Femur (tissue), 1 donor: ENCODE measurements at places on chromosomes 12 and 14.
A peak's percentile ranks its signal among the peaks of the same experiment; 100 is the strongest.

GRCh38 chr12:12585115-12585863, 22.6 kb upstream of the DUSP16 start:
- DNase-seq, result no peak

GRCh38 chr14:69580009-69580577, 5.4 kb upstream of the CCDC177 start:
- DNase-seq, result no peak

DNA sequence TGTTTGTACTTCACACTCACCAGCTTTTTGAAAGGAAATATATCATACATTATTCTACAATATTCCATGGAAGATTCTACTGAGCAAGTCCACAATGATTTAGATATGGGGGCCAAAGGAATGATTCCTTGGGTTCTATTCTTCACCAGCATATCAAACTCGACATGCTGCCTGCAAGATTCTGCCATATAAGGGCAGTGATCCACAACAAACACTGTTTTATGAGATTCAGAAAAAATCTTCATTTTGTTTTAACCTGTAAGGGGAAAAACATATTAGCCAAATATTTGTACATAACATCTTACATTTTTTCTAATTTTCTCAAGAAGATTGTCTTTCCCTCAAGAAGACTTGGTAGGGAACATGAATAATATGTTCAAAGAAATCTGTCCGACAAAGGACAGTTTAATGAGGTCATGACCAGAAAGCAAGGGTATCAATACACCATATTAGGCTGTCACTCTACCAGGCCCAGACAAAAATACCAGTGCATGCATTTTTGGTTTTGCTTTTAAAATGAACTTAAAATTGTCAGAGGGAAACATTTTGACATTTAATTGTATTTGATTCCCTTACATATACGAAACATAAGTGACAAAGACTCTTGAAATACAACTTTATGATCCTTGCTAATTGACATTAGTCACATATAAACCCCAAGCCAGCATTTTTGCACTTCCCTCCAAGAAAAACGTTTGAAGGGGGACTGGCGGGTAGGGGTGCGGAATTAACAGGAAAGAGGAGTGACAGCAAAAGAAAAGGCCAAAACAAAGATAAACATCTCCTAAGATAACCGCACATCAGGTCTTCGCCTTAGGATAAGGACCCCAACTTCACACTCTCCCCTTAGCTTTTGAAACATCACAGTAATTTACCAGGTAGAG, 980 bp downstream of the INTS13 start:
- no peak for DNase-seq

DNA sequence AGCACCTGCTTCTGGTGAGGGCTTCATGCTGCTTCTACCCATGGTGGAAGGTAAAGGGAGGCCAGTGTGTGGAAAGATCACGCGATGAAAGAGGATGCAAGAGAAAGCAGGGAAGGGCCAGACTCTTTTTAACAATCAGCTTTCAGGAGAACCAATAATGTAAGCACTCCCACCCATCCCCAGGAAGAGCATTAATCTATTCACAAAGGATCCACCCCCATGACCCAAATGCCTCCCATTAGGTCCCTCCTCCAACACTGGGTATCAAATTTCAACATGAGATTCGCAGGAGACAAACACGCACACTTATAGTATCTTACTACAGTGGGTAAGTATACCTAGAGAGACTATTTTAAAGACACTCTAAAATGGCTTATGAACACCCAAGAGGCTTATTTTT, 80.5 kb upstream of the TMCC3 start:
- DNase-seq, result no peak

DNA sequence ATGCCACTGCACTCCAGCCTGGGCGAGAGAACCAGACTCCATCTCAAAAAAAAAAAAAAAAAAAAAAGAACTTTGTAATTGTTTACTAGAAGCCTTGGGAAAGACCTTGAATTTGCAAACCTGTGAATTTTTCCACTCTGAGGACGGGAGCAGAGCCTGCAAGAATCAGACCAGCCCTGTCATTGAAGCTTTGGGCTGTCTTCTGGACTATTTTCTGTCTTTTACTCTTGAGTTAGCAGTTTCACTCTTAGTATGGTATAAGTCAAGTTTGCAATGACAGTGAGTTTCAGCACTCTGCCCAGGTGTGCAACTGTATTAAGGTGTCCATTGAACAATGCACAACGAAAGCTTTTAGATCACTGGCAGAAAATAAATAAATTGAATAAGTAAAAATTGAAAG, 81.4 kb upstream of the KRAS start:
- no peak for DNase-seq

- no peak for DNase-seq
Observed at GRCh38 chr14:50218501-50218900, 12.9 kb downstream of the SOS2 start.

- no peak for DNase-seq
Observed at GRCh38 chr14:105076805-105077648, 11.8 kb upstream of the GPR132 start.

DNA sequence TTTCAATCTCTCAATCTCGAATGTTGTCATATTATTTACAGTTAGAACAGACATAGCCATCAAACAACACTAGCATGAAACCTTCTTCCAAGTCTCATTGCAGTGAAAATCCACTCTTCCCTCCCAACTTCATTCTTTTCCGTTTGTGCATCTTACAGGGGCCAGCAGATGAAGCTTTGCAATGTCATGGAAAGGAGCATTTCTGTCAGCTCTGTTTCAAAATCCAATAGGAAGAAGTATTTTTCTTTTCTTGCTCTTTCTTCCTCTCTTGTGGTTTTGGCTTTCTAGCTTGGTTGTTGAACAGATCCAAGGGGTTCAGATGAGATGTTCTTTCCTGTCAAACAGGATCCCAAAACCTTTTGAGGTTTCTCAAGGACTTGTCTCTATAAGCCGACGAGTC, 416.6 kb downstream of the AEBP2 start:
- no peak for DNase-seq

DNA sequence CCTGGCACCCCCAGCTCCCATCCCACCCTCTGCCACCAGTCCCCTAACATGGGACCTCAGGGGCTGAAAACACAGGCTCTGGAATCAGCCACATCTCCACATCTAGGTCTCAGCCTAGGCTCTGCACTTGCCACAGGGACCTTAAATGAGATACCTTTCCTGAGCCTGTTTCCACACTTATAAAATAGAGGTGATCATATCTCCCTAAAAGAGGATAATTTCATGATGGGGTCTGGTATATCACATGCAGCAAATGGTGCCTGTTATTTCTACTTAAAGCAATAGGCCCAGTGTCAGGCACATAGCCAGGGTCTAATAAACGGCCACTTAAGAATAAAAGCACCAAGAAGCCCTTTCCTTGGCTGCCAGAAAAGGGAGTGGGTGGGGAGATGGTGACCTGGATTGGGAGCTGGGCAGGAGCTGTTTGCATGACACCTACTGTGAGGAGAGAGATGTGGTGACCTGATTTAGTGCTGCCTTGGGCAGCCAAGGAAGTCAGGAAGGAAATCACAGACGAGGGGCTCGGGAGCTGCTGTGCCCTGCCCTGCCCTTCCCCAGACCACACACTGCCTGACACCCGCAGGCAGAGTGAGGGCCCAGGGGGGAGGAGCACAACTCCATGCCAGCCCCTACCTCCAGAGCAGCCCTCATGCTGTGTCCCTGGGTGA, 71.2 kb downstream of the IRF2BPL start:
- DNase-seq, result no peak

DNA sequence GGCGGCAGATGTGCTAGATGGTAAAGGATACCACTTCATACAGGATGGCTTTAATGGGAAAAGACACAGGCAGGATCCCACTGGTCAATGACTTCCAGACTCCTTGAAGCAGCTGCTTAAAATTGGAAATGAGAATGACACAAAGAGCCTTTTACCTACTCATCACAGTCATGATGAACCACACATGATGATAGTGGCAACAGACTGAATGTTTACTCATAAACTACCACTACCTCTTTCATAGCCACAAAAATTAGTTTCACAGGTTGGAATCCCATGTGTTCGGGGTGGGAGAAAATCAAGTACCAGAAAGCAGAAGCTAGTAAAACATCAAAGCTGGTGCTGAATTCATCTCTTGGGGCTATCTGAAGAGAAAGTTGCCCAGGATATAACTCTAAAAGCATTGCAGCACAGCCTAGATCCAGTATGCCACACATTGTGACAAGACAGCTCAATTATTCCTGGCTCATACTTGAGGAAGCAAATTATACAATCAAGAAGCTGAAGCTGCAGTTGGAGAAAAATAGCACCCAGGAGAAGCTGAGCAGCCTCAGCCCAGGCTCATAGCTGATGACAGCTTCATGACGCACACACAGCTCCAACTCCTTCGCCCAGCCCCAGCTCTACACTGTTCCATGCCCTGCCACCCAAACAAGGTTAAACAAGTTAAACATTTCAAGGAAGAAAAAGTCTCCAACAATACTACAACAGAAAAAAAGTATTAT, 29.0 kb upstream of the C12orf50 start:
- DNase-seq, result no peak

- peak; percentile 26 for DNase-seq
Observed at GRCh38 chr12:122867691-122868461, 28.0 kb downstream of the VPS37B start.

DNA sequence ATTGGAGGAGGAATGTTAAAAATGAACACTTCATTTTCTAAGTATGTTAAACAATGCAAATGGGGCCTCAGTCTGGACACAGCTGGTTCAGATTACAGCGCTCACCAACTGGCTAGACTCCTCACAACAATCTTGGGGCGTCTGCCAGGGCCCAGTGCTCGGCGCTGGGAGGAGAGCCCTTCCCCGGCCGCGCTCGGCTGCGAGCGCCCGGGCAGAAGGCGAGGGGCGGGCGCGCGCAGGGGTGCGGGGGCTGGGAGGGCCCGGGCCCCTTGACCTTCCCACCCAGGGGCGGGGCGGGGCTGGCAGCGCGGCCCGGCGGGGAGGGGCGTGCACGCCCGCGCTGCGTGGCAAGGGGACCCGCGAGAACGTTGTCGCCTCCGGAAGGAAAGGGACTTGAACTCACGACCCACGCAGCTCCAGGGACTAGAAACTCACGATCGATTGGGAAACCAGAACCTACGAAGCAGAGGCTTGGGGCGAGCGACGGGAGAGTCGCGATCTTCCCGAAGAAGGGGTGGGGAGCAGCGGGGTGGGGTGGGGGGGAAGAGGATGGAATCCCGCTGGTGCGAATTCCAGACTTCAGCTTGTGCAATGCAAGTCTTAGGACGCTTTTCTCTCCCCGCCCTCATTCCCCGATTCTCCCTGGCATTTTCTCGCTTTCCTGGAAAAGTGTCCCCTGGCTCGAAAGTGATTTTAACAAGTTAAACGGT, at the start of gene FBLN5:
TSS of gene FBLN5 (minus strand) at position 220 of the 710 bp plus-strand sequence. CDS start 465 bp downstream, outside the sequence.
- peak; percentile 88 for DNase-seq

- DNase-seq, result no peak
Observed at GRCh38 chr14:105078294-105078693, 13.1 kb upstream of the GPR132 start.

DNA sequence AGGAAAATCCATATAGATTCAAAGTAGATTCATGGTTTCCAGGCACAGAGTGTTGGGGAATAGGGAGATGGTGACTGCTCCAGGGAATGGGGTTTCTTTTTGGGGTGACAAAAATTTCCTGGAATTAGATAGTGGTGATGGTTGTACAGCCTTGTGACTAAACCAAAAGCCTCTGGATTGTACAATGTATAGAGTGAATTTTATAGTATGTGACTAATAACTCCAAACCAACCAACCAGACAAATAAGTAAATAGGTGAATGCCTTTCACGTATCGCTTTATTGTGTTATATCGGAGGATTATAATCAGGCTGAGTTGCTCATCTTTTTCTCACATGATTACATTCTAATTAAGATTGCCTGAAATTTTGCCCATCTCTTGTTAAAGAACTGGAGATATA, 24.6 kb upstream of the PPFIBP1 start:
- DNase-seq, result no peak

- no peak for DNase-seq
Observed at GRCh38 chr14:54709444-54709843, 142.5 kb downstream of the SAMD4A start.

DNA sequence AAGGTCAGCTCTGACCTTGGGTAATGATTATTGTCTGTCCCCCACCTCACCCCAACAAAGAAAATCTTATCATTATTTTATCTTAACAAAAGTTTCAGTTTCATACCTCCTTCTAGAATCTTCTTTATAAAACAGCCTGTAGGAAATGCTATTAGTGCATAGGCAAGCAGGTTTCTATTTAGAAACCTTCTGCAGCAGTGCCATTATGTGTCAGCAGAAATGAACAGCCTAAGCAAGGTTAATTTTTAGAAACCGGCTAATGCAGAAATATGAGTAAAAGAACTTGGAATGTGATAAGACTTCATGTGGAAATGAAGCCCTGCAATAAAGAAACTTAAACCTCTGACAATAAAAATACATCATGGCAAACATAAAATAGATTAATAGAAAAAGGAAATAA, 814.4 kb downstream of the FSCB start:
- no peak for DNase-seq

DNA sequence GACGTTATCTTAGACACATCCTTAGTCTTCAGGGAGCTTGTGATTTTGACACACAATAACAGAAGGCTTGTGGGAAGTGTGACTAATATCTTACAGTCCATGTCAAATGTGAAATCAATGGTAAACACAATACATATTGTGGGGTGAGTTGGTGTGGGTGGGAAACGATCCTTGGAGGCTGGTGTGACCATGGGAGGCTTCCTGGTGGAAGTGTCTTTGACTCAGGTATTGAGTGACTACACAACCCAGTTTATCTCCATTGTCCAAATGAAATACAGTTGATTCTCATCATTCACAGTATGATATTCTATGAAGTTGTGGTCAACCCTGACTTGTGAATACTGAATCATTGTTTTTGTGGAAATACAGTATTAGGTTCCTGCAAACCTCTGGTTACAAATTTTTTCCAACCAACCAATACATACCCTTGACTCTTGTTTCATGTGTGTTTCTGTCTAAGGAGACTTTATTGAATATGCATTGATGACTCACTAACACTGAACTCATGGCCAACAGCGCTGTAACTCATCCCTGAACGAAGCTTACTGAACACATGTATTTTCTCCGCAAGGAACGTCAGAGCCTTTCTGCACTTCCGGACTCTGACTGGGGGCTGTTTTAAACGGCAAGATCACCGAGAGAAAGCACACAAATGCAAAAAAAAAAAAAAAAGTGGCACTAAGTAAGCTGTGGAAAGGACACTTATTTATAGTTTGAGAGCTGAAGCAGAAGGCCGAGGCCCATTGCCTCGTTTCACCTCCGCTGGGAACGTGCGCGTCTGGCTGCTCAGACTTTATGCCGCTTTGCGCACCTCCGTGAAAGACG, 59.0 kb downstream of the CLMN start:
- DNase-seq, result peak; percentile 37

- DNase-seq, result no peak
Observed at GRCh38 chr14:61331992-61332657, 10.7 kb downstream of the PRKCH start.
